NCI-H1436 treated with DMSO at 0.1 percent for 48 hours (cell line): ENCODE measurements at places on chromosomes 1 and 21.

DNA sequence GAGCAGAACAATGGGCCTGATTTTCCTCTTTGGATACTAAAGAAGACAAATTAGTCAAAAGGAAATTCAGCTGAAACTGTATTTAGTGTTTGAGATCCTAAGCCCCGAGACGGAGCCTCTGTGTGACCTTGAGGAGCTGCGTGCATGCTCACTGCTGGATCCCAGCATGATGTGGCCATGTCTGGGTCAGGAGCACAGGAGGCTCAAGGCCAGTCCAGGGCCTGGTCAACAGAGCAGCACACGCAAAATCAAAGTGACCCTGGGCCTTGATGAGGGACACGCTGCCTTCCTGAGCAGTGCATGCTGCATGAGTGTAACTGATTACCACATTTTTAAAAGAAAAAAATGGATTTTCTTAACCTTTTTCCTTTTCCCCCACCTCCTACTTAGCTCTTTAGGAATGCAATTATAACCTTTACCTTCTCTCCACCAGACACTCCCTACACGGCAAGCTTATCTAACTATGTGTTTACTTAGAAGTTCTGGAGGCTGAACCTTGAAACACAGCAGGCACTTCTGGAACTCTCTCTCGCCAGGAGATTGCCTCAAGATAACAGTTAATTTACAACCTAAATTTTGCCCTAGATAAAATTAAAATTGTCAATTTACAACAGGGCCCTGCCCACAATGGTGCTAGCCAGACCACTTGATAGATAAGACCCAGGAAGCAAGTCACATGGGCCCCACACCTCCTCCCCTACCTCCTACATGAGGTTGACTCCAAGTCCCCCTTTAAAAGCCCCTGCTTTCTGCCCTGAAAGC, 144.6 kb downstream of the LRIG2 start:
- no peak for DNase-seq

- no peak for DNase-seq
Observed at GRCh38 chr1:87686136-87686495, 357.4 kb downstream of the LMO4 start.

DNA sequence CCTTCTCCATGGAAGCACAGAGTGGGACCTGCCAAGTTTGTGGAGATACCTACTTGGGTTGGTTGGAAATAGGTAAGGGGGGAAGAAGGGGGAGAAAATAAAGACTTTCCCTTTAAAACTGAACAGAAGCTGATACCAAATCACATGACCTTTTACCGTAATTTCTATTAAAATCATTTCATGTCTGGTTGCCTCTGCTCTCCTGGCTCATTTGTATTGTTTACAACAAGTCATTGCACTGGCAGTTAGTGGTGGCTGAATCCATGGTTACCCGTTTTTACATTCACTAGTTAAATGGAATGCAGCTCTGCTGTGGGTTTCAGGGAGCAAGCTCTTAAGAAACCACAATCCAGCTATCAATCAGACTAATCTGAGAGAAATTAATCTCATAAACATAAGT, 353.7 kb upstream of the ESRRG start:
- DNase-seq = no peak

GRCh38 chr1:166840309-166841274, 1.3 kb downstream of the POGK start:
- DNase-seq = no peak

- DNase-seq = no peak
Observed at GRCh38 chr1:167483790-167484189, 34.5 kb downstream of the CD247 start.
